ENCODE measurements at places on chromosomes 5 and 9. TPM values are rescaled to one million over a fixed set of nuclear protein-coding genes. Genes with fewer than 3 reads are reported as not detected.

MTX3 gene
- 4.4 TPM for total RNA-seq

DNA sequence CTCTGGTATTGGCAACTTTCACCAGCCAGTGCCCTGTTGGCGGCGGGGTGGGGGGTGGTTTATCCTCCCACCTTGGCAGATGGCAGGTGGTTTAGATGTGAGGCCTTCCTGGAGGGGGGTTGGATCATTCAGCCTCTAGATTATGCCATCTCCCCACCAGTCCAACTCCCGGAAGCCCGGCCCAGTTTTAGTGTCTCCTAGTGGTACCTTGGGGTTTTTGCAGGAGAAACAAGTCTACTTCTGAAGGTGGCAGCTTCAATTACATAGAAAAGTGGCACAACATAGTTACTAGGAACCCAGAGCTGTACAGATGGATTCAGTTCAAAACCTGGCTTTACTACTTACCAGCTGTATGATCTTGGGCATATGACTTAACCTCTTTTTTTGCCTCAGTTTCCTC lies 11.3 kb downstream of the PRLR start:
- no peak for DNase-seq

GRCh38 chr5:169081000-169081724 lies 219.8 kb downstream of the SLIT3 start:
- DNase-seq = no peak

DNA sequence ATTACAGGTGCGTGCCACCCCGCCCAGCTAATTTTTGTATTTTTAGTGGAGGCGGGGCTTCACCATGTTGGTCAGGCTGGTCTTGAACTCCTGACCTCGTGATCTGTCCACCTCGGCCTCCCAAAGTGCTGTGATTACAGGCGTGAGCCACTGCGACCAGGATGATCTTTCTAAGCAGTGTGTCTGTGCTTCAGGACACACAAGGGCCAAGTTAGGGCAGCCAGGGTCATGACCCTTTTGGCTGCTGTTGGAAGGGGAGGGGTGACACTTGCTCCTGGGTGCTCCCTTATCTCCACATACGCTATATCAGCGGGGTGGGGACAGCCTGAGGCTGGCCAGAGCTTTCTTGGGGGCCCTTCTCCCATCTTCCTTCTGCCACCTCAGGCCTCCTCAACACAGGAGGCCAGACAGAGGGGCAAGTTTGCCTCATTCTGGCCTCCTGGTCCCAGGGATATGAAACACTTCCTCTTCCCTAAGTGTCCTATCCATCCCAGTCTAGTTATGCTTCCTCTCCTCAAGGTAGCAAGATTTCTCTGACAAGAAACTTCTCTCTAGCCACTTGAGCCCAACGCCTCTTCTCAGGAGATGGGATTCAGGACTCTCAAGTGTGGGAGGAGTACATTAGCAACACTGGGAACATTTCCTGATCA lies 1.9 kb upstream of the ZNF79 start:
- DNase-seq = no peak

DNA sequence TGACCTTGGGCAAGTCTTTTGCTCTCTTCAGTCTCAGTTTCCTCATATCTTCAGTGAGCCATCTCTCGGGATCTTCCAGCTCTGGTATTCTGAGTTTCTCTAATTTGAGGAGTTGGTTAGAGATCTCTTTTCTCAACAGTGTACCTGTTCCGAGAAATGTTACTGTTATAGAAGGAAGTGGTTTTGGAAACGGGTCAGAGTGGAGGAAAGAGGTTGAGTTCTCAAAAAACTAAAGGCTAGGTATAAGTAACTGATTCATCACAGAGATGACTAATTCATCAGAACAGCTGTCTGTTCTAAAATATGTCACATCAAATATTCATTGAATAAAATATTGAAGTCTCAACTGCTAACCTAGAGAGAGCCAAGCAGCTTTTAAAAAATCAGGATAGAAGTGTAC lies 106.6 kb downstream of the PALM2AKAP2 start:
- no peak for DNase-seq

DNA sequence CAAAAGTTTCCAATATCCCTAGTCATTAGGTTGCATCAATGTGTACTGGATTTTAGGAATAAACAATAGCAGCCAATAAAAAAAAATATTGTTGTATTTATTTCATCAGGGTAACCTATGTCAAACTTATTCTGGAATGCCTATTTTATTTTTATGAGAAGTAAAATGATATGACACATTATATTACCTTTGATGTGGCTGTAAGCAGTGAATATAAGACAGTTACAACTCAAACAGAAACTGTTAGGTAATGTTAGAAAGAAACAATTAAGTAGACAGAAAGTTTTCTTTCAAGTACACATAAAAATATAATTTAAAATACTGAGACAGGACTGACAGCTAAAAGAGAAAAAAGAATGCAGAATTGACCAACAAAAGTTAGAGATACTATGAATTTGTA lies 65.5 kb downstream of the GNG10 start:
- no peak for DNase-seq

DNA sequence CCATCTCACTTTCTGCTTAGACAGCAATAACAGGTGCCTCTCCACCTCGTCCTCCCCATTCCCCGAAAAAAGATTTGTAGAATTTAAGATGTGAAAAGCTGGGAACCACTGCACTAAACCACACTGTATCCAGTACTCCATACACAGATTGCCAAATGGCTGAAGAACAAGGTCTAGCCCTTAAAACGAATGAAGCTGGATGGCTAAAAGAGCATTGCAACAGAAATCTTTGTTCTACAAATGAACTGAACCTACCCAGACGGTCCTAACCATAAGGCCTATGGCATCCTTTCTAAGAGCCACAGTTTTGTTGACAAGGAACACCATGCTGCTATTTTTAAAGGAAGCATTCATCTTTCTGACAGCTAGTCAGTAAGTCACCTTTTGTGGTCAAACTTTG lies 152.3 kb downstream of the TTC39B start:
- no peak for DNase-seq

DNA sequence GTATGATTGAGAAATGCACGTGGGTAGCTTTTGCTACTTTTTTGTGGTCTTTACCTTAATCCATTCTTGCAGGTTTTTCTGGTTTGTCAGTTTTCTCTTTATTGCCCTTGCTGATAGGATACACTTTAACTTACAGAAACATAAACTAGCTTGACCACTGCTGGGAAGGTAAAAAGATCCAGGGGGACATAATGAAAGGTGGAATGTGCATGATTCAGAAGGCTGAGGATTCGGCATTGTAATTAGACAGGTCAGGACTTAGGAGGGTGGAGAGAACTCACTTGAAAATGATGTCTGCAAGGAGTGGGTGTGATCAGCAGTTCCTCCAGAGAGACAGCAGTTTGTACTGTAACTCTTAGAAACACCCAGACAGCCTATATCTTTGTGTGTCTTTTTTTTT lies 19.8 kb upstream of the TXNDC8 start:
- no peak for DNase-seq

- DNase-seq = no peak
These were observed 1492.9 kb upstream of the C9orf72 start for GRCh38 chr9:29066141-29066640.

- DNase-seq = no peak
These were observed 168.5 kb upstream of the ISL1 start for GRCh38 chr5:51214746-51215145.

FLT4 gene
- 2.3 TPM for total RNA-seq
